ENCODE measurements at places on chromosomes 5 and 9.

- no peak for DNase-seq
These were observed 4.6 kb upstream of the SMIM32 start for GRCh38 chr5:136197462-136198142.

DNA sequence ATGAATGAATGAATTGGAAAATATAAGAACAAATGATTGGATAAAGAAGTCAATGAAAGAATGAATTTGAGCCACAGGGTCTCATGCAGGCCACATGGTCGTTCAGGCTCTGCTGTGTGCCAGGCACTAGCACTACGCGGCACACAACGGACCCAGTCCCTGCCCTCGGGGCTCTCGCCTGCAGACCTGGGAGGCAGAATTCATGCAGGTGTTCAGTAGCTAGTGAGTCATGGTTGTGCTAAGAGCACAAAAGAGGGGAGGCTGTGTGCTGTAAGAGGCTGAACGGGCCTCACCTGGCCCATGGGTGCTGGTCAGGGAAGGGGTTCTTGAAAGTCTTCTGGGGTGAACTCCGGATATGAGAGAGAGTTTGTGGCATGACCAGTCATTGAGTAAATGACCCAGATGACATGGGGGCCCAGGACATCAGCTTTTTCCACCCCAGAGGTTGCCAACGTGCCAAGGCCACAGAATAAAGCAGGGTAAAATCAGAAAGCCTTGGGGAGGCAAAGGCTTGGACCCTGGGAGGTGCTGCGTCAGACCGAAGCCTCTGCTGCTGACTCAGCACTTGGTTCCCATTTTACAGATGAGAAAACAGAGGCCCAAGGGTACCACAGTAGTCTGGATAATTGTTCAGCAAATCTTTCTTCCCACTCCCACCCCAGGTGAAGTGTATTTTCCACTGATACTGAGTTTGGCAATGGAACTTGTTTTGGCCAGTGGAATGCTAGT is 264.3 kb upstream of the MVB12B start:
- DNase-seq: no peak

GRCh38 chr5:130237721-130238120 is 333.5 kb downstream of the CHSY3 start:
- no peak for DNase-seq

DNA sequence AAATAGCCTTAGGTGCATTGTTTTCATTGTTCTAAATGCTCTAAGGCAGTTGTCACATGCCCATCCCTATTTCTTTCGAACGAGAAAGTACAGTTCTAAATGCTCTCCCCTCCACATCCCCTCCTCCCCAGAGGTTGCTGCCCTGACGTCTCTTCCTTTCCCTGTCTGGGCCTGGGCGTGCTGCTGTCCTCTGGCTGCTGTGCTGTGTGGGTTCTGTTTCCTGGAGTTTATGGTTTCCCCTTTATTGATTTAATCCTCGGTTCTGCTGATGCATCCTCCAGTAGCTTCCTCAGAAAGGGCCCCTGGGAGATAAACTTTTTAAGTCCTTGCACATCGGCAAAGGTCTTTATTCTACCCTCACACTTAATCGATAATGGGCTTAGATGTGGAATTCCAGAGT is 48.8 kb downstream of the MVB12B start:
- no peak for DNase-seq

DNA sequence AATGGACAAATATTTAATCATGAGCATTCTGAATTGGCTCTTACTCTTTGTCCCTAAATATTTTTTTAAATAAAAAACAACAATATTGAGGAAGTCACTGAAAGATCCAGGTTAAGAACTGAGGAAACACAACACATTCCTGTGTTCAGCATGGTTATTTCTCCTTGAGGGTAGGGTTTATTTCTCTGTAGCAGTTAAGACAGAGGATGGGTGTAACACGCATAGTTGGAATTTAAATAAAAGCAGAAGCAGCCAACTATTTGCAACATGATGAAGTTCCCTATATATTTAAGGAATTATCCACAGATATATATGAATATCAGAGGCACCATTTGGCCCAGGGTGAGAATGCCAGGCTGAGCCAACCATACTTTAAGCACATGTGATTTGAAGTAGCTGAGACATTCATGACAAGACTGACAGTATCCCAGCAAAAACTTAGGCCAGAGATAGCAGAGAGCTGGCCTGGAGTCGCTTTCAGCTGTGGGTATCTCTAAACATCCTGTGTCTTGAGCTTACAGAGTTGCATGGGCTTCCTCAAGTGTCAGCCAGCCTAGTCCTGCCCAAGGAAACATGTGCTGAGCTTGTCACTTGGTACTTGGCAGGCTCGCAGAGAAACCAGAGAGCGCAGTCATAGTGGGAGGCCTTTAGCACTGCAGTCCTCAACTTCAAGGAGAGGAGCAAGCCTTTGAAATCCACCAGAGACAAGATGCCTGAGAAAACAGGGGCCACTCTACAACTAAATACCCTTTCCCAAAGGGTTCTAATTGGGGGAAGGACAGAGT is 43.6 kb downstream of the SEMA5A start:
- DNase-seq: no peak

Data from effector memory CD4-positive, alpha-beta T cell (primary cell).